ENCODE measurements at places on chromosomes 7 and 10.

DNA sequence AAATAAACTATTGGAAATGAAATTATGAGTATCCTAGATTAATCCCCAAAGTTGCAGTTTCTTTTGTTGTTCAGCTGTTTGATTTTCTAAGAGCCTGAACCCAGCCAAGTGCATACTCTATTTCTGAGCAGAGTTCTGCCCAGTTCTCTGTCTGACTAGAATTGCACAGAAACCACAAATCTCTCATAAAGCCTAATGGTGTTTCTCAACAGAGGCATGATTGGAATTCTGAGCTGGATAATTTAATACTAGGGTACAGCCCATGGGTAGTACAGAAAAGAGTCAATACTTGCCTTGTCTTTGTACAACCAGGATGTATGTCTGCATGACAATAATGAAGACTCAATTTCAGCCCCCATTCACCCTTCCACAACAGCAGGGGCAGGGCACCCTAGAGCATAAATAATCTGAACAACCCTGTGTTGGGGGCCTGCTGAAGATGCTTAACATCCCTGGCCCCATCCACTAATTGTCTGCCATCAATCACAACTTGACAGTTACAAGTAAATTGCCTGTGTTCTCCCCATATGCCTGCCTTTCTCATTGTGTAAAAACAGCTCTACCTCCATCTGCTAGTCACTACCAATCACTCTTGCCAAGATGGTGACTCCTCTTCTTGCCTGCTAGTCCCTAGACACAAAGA, 114.4 kb downstream of the NPSR1 start:
- DNase-seq, result no peak

GRCh38 chr7:111705807-111706206, 143.5 kb upstream of the IMMP2L start:
- DNase-seq, result no peak

GRCh38 chr10:77812741-77813140, 113.8 kb downstream of the DLG5 start:
- no peak for DNase-seq

GRCh38 chr10:87656431-87657072, 3.1 kb upstream of the PAPSS2 start:
- DNase-seq, result no peak

GRCh38 chr10:79383974-79384606, 36.8 kb downstream of the PPIF start:
- DNase-seq, result no peak

GRCh38 chr7:66076462-66077329, 1.1 kb downstream of the ASL start:
- DNase-seq, result no peak

GRCh38 chr7:46318276-46318675, 397.2 kb upstream of the IGFBP3 start:
- DNase-seq, result no peak

- no peak for DNase-seq
These were observed 25.2 kb upstream of the GUSB start for GRCh38 chr7:66007232-66007631.

- DNase-seq, result no peak
These were observed 269.8 kb downstream of the ADARB2 start for GRCh38 chr10:1467334-1468076.

DNA sequence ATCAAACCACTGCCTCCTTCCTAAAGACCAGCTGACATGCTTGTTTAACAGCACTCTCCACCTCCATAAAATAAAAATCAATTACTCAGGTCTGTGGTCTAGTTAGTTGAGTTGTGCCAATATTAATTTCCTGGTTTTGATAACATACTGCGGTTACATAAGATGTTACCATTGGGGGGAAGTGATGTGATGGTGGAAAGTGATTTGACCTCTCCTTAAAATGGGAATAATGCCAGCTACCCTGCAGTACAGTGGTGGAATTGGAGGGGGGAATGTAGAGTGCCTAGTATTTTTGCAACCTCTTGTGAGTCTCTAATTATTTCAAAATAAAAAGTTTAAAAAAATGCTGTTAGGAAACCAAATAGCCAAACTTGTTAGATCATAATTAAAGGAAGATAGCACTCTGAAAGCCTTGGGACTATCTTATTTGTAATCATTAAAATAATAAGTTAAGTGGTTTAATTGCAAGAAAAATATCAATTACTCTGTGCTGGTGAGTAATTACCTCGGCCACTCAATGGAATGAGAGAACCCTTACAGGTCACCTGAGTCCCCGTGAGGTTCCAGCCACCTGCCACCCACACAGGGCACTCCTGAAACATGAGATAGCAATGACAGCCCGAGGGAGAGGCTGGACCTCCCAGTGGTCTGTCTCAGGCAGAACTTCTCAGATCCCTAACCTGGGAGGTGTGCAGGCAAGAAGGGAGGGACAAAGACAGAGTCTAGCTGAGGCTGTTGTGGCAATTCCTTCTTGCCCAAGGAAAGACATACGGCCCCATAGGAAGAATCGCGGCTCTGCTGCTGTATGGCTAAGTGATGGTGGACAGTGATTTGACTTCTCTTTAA, 94.1 kb downstream of the SH3PXD2A start:
- DNase-seq, result no peak

Data from stimulated activated CD4-positive, alpha-beta T cell treated with anti-CD3 and anti-CD28 coated beads, Interleukin-1b, Interleukin-23, amount 100 ng/mL, for 4 hours (primary cell).